ENCODE measurements at places on chromosomes 13 and 19. TPM values are rescaled to one million over a fixed set of nuclear protein-coding genes. Genes with fewer than 3 reads are reported as not detected.

LGALS14 gene
- total RNA-seq, result not detected

DNA sequence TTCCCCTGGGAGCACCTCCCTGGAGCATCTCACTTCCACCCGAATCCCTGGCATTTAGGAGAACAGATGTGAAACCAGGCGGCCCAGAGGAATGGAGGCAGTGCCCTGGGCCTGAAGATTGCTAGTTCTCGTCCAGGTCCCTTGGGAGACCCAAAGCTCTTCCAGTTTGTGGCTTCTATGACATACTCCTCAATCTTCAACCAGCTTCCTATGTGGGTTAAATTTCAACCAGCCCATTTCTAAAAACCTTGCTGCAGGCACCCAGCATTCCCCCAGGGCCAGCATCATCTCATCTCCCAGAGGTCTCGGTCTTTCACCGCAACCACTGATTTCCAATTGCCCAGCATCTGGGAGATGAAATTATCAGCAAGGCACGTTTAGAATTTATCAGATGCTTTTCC, 46.0 kb upstream of the STK24 start:
- no peak for DNase-seq

DNA sequence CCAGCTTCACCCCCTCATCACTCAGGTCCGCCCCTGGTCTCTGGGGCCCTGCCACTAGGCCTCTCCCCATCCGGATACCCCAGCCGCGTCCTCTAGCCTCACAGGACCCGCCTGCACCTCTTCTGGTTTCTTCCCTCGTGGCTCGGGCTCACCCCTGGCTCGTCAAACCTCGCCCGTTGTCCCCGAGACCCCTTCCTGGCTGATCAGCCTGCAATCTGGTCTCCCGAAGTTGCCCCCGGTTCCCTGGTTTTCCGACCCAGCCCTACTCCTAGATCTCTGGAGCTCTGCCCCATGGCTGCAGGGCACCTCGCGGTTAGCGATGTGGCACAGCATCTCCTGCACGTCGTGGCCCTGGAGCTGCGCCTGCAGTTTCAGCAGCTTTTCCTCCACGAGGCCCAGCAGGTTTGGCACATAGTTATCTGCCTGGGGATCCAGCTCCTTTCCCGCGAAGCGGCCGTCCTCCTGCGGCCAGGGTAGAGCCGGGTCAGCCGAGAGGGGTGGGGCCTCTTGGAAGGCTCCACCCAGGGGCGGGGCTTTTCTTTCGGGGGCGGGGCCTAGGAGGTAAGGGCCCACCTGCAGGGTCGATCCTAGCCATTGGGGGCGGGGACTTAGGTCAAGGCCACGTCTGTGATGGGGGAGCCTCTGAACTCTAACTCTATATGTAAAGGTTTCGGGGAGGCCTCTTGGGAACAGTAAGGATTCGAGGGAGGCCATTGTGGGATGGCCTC, 2.4 kb upstream of the RGL3 start:
- peak; percentile 29 for DNase-seq

CCDC8 gene
- 23.9 TPM for total RNA-seq

GRCh38 chr13:110187641-110188161, 119.3 kb downstream of the COL4A1 start:
- DNase-seq, result no peak

CRB3 gene
- total RNA-seq, result not detected

OR10H1 gene
- not detected for total RNA-seq

GRCh38 chr19:13723206-13723605, 41.1 kb upstream of the MRI1 start:
- DNase-seq, result no peak

DNA sequence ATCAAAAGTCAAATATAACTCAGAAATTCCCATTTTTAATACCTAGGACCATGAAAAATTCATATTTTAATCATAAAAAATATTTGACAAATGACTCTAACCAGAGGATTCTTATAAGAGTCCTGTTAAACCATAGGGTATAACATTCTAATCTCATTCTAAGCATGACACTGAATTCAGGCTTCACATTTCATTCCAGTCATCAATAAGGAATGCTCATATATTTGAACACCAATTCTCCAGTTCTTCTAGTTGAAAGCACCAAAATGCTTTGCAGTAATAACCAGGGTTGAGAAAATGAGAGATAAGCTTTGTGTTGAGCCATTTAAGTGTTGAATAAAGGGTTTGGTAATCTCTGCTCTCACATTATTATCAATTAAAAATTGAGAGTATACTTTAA, 147.5 kb downstream of the VWA8 start:
- DNase-seq, result no peak

PSG11 gene
- not detected for total RNA-seq

DNA sequence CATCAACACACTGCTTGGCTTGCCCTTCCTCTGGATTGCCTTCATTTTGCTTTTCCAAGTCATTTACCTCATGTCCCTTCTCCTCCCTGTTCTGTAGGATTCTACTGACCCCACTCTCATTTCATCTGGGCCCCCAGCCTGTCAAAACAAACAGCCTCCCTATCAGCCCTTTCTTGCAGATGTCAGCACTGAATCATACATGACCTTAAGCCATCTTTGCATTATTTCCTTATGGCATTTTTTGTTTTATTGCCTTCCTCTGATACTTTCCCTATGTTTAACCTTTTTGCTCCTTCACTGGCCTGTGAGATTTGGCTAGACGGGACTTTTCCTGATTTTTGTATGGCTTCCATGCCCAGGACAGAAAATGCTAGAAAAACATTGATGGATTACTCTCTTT, 8.7 kb downstream of the LRCH1 start:
- no peak for DNase-seq

GRCh38 chr13:26517936-26518335, 39.5 kb upstream of the WASF3 start:
- DNase-seq, result no peak

PGLYRP1 gene
- total RNA-seq, result not detected

DNA sequence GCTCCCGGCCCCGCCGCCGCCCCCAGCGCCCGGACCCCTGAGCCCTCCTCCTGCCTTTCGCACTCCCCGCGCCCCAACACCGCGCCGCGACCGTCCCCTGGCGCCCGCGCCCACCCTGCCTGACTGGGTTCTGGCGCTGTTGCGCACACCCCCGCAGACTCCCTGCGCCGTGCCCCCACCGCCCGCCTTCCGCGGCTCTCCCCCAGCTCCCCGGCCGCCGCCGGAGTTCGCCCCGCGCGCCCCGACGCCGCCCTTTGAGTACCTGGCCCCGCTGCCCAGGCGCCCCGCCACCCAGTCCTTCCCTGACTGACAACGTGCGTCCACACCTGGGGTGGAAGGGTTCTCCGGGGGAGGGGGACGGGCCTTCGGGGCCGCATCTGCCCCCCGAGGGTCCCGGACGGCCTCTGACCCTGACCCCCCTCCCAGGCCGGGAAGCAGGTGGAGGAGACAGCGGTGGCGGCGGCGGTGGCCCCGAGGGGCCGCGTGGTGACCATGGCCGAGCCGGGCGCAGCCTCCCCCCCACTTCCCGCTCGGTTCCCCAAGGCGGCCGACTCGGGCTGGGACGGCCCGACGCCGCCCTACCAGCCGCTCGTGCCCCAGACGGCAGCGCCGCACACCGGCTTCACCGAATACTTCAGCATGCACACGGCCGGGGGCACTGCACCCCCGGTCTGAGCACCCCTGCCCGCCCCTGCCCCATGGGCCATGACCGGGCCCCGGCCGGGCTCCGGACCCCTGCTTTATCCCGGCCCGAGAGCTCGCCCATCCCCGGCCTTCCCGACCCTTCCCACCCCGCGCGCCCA, 1.4 kb upstream of the MEGF8 start:
- DNase-seq, result no peak

DNA sequence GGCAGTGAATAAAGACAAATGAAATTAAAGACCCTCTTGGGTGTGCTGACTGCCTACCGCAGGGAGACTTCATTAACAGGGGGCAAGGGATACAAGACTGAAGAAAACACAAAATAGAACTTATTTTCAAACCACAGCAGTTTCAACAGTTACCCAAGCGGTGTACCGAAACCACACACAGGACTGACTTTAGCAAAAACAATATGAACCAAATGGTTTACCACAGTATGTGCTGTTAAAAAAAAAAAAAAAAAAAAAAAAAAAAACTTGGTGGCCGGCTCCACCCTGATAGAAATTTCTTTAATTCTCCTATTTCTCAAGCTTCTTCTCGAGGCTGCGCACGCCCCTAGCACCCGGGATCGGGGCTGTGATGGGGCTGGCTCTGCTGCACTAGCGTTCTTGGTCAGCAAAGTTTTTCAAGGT, 42.6 kb downstream of the KLF2 start:
- no peak for DNase-seq

DNA sequence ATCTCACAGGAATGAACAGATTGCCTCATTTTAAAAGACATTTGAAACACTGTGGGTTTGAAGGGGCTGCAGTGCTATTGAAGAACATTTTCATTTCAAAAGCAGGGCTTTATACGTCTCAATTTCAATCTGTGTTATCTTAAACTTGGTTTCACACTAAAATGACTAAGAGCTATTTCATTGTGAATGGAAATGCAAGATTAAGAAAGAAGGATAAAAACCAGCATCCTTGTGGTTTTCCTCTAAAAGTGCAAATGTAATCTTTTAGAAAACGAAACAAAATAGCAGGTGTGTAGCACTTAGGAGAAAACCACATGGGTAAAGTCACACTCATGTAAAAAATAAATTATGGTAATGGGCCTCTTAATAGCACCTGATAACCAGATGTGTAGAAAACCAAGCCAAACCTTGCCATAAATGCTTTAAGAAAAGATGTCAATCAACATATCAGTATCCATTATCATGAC, 397.7 kb downstream of the GPC6 start:
- no peak for DNase-seq

EBI3 gene
- not detected for total RNA-seq

CCDC169 gene
- 1.7 TPM for total RNA-seq

DNA sequence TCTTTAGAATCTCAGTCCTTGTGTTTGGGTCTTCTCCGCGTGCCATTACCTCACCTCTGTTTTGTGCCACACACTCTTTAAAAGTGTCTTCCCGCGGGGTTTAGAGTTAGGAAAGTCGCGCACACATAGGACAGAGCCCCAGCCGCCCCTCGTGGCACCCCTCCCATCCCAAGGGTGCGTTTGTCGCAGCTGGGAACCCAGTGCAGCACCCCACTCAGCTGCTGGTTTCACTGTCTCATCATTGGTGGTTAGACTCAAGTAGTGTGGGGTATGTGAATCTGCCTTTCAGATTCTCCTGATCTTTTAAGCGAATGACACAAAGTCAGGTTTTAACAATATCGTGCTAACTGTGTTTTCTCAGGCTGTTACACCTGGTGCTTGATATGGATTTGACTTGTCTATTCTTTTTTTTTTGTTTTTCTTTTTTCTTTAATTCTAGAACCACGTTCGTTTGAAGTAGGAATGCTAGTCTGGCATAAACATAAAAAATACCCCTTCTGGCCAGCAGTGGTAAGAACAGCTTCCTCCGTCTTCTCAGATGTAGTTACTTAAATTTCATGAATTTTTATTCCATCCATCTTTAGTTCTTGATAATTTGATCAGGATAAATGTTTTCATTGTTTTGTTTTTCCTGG, 19.5 kb upstream of the NDUFS7 start:
- DNase-seq, result no peak

- DNase-seq, result no peak
Measured at GRCh38 chr19:13078897-13079541, 23.6 kb downstream of the LYL1 start.

DNA sequence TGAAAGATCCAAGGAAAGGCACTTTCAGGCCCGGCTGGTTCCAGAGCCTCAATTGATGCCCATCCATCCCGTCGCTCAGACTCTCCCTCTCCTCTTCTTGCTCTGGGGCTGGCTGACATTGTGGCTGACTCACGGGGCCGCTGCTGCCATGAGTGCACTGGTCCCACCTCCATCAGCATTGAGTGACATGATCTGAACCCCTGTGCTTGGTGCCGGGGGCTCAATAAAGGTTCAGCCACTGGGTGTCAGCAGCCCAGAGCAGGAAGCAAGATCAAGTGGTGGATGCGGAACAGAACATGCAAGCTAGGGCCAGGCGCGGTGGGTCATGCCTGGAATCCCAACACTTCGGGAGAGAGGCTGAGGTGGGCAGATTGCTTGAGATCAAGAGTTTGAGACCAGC, 39.5 kb downstream of the COMP start:
- no peak for DNase-seq

DNA sequence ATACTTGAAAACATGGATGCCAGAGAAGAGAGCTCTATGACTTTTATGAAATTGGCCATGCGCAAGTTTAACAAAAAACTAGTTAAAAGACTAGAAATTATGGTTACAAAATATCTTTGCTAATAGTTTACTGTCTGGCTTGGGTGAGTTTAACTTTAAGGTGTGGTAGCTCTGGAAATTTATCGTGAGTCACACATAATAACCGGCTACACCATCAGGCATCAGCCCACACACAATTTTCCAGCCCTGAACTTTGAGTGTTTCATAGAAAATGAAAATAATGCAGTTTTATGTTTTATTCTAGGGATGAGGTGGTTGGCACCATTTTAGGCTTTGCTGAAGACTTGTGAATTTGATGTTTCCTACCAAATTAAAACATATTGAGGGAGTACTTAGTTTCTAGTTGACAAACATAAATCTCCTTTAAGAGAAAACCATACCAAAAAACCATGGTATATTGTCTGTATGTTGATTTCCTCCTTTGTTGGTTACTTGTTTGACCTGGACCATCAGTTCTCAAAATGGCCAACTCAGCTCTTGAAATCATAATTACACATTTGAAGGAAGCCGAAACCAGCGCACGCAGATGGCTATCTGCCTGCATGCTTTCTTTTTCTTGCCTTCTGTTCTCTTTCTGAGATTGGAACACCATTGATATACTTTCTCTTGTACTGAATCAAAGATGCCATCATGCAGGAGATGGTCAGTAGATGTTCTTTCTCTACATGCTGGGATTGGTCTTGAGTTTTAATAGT, 125.1 kb downstream of the AKAP11 start:
- no peak for DNase-seq

GRCh38 chr13:93956426-93956825, 523.1 kb downstream of the DCT start:
- DNase-seq, result no peak

HOMER3 gene
- total RNA-seq, result 78.8 TPM

SUPT20H gene
- 86.5 TPM for total RNA-seq

Measured in neural crest cell (in vitro differentiated cells).